ENCODE measurements at places on chromosomes 16 and 17.

DNA sequence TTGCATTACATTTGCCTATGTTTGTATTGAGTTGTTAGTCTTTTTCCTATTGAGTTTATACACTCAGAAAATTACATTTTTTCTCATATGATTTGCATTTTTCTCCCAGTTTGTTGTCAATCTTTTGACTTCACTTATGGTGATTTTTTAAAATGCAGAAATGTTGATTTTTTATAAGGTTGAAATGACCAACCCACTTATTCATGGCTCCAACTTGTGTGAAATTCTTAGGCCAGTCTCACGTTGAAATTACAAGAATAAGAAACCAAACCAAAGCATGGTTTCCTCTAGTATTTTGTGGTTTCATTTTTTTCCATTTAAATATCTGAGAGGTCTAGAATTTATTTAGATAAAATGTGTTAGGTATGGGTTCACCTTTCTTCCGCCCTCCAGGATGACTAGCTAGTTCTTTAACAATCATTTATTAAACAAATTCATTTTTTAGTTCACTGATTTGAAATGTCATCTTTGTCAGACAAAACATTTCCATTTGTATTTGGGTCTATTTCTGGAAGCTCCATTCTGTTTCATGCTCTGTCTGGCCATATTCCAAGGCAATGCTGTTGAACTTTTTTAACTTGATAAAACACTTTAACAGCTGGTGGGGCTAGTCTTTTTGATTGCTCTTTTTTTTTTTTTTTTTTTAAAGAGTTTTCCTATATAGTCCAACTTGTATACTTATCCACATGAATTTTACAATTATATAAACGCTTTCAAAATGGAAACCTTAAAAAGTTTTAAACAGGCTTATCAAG, 40.0 kb downstream of the FAM20A start:
- DNase-seq: no peak

GRCh38 chr17:82863941-82864712, 24.3 kb upstream of the ZNF750 start:
- DNase-seq: no peak

DNA sequence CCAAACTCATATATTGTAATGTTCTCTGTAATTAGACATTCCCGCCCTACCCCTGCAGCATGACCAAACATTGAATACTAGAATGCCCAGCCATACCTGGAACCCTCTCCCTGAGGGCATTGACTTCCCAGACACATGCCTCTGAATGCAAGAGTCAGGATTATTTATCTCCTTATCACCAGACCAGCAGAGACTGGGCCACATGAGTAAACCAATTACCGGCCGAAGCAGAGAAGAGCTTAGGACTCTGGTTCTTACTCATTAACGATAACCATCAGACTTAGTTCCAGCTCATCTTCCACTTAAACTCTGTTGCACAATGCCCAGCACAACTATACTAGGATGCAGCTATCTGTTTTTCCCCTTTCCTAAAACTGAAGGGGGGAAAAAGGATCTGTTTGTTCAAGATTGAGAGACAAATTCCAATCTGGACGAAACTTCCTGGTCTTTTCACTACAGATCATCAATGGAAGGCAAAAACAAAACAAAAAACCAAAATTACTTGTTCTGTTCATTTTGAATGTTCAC, 88.2 kb upstream of the CORO6 start:
- no peak for DNase-seq

DNA sequence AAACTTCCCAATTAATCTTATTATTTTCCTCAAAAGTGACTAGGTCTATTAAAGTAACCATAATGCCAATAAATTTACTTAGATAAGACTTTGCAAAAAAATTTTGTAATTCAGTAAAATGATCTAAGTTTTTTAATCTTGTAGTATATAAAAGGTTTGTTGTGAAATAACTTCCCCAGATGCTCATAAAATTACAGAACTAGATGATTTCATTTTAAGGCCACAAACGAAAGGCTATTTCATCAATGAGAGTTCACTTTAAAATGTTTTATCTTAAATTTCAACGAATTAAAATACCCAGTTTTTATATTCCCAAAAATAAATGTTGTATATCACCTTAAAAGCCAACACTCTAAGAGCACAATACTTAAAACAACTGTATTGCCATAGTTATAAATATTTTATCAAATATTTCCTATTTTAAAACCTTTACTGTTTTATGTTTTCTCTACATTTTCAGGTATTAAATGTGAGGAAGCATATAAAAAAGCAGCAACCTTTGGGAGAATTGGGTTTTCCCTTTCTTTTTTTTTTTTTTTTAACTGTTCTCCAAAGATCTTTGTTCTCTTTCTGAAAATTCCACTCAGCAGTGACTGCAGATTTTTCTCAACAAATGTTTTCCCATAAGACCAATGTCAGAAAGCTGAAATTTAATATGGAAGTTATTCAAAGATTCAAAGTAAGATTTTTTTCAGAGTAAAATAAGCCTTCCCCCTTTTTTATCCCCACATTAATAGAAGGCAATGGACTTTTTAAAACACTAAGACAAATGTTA, 169.9 kb downstream of the CYB561 start:
- no peak for DNase-seq

GRCh38 chr17:58352596-58353388, 791 bp upstream of the SUPT4H1 start:
- no peak for DNase-seq

- no peak for DNase-seq
Observed at GRCh38 chr17:6498356-6498755, 54.1 kb downstream of the PIMREG start.

DNA sequence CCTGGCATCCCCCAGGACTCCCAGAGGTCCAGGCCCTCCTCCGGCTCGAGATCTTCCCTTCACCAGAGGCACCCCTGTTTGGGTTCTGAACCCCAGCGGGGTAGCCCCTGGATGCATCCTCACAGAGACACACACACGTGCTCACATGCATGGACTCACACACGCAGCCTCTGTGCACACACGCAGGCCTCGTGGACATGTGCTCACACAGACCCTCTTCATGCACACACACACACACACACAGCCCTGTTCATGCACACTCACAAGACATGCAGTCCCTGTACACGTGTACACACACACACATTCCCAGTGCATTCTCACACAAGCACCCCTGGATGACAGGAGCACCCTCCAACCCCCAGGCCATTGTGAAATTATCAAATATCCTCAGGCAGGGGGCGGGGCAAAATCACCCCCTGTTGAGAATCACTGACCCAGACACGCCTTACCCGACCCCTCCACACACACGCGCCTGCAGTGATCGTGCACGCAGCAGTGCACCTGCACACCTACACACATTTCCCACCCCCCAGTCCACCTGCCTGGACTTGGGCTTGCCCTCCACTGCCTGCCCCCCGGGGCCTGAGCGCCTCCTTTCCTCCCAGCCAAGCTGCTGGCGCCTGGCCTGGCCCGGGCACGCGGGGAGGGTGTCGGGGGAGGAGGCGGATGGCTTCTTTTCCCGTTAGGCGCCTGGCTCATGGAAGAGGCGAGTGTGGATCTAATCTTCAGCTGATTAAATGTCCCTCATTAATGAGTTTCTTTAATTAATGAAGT, 62.6 kb downstream of the ENGASE start:
- no peak for DNase-seq

DNA sequence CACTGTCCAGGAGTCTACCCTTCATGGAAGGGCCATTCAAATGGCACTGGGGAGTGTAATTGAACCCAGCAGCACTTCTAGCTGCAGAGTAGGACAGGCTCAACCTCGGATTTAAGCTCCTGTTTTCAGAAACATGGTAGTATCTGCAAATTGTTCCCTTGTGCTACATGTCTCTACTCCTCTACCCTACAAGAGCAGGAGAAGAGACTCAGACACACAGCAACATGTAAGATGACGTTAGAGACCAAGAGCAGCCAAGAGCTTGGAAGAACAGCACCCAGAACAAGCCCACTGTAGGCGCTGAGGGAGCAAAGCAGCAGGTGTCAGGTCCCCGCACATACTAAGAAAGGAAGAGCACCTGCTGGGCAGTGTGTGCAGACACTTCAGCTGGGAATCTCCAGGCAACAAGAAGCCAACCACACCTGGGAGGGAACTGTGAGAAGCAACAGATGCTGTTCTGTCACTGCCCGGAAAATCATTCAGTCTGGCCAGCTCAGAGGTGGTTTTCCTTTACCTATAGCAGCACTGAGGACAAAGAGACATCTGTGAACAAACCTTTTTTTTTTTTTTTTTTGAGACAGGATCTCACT, 35.6 kb upstream of the MNT start:
- DNase-seq: peak; percentile 69

DNA sequence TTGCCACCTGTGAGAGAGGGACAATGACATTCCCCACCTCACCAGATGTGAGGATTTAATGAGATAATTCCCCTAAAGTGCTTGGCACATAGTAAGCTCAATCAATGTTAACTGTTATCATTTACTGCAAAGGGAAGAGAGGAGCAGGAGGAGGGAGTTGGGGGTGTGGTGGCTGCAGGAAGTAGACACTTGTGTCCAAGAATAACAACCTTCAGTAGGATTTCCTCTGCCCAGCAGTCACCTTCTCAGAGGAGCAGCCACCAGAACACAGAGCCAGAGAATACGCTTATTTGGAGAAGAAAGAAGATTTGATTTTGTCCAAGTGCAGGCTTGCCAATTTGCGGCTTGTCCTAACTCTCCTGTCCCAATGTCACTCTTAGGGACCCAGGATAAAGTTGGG, 10.2 kb downstream of the CBX4 start:
- DNase-seq: peak; percentile 59

GRCh38 chr17:16383772-16384287, 2.9 kb downstream of the UBB start:
- DNase-seq: no peak

Measured in DMS153 (cell line).